ENCODE measurements at places on chromosomes 7 and 10.
A peak's percentile ranks its signal among the peaks of the same experiment; 100 is the strongest.

DNA sequence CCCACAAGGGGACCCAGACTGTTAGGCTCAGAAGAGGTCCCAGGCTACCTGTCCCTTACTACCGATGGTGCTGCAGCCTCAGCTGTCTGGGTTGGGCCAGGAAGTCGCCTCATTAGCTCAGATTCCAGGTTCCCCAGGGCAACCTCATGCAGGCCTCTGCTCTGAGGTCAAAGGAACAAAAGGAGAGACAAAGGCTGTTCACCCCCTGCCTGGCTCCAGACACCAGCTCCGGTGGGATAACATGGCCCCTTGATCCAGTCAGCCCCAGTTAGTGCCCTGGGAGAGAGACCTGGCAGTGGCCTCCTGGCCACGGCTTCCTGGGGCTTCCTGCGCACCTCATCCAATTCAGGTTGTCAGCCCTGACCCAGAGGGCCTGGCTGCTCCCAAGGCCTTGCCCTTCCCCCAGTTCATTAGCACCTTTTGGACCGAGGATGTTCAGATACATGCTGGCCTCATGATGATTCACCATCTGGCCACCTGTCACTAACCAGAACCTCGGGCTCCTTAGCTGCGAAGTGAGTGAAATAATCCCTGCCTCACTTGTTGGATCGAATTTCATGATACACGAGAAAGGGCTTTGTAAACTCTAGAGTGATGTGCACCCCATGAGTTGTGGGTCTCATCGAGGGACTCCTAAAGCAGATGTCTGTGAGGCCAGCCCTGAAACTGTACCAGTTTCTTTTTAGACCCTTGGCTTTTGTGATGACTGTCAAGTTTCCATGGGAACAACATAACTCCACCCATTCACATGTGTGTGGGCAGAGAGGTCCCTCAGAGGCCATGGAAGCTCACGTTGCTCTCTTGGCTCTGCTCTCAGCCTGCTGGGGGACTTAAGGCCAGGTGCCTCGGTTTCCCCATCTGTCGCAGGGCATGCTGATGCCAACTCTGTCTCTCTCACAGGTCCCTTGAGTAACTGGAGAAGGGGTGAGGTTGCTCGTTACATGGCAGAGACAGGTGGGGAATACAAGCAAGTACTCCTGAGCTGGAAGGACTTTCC is 79.5 kb upstream of the PCBD1 start:
- DNase-seq: no peak

DNA sequence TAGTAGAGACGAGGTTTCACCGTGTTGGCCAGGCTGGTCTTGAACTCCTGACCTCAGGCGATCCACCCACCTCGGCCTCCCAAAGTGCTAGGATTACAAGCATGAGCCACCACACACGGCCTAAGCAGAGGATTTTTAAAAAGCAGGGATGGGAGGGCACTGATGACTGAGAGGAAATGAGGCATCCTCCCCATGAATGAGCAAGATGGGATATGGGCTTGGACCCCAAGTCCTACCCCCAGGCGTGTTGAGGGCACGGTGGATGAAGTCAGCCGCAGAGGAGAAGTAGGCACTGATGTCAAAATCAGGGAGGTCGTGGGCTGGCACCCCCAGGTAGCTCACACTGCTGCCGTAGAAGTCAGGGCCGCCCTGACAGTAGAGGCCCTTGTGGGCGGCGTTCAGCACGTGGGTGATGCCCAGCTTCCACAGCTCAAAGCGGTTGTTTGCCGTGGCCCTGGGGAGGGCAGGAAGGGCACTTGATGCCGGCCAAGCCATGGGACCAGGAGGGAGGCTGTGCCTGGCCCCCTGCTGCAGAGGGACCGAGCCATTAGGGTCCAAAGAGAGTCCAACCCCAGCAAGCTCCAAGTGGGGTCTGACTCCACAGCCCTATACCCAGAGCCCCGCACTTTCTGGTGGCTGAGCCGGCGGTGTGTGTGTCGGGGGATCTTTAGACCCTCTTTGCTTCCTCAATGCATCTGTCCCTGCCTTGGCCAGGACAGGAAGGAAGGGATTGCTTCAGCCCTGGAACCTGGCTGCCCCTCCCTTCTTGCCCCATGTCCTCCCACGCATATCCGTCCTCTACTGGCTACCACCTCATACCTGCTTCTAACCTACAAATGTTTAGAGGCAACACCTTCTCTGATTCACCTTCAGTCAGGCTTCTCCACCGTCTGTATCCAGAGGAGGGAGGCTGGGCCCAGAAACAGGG is 3.4 kb upstream of the SAMD8 start:
- no peak for DNase-seq

GRCh38 chr7:30276203-30276900 is 8.0 kb upstream of the ZNRF2 start:
- DNase-seq: peak; percentile 66

GRCh38 chr10:6755781-6756460 is 175.8 kb upstream of the PRKCQ start:
- DNase-seq: peak; percentile 71

DNA sequence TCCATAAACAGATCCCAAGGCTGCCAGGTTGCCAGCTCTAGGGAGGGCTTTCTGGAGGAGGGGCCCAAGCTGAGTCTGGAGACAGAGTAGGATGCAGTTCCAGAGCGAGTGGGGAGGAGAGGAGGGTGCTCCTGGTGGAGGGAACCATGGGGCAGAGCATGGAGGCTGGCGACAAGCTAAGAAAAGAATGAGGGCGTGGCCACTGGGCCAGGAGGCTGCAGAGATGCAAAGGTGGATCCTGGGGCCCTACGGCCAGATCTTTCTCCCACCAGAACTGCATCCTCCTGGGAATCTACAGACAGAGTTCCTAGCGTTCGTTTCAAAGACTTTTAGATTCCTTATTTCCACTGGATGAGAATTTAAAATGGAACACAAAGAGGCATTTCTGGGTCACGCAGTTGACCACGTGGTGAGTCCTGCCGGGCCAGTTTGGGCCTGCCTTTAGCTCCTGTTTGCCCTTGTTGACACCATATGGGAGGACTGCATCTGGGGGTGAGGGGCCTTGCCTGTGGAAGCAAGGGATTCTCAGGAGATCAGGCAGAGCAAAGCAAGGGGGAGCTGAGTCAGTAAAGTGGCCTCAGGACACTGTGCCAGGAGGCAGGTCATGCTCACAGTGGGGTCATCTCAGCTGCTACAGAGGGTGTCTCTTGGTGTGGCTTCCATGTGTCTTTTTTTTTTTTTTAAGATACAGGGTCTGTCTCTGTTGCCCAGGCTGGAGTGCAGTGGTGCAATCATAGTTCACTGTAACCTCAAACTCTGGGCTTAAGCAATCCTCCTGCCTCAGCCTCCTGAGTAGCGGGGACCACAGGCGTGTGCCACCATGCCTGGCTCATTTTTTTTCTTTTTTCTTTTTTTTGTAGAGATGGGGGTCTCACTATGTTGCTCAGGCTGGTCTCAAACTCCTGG is 137.8 kb downstream of the SH3PXD2A start:
- DNase-seq: no peak

- no peak for DNase-seq
Measured at GRCh38 chr10:62183442-62183841, 85.2 kb downstream of the RTKN2 start.

DNA sequence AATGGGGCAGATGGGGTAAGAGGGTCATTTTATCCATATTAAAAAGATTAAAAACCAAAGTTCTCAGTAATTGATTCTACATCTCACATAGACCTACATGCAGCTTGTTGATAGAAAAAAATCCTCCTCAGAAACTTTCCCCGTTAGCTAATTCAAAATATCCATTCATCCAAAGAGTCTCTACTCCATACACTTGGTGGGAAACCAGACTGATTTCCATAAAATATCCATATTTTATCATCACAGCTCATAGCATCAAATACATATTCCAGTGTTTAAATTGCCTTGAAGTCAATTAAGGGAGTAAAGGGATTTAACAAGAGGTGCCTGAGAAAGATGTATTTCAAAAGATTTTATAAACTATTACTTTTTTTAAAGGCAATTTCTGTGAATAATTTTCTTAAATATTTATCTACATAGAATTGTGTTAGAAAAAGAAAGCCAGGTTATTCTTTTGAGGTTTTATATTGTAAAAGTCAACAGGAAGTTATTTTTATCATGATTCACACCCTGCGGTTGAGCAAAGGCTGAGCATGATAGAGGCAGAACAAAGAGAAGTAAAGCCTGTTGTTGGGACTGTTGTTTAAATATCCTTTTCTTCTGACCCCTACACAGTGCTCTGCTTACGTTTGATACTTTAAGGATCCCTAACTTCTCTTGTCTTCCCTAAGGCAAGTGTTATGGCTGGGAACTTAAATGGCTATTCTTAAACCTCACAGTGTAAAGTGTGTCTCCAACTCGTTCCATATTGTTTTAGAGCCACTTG is 266.7 kb downstream of the PRKG1 start:
- DNase-seq: no peak

DNA sequence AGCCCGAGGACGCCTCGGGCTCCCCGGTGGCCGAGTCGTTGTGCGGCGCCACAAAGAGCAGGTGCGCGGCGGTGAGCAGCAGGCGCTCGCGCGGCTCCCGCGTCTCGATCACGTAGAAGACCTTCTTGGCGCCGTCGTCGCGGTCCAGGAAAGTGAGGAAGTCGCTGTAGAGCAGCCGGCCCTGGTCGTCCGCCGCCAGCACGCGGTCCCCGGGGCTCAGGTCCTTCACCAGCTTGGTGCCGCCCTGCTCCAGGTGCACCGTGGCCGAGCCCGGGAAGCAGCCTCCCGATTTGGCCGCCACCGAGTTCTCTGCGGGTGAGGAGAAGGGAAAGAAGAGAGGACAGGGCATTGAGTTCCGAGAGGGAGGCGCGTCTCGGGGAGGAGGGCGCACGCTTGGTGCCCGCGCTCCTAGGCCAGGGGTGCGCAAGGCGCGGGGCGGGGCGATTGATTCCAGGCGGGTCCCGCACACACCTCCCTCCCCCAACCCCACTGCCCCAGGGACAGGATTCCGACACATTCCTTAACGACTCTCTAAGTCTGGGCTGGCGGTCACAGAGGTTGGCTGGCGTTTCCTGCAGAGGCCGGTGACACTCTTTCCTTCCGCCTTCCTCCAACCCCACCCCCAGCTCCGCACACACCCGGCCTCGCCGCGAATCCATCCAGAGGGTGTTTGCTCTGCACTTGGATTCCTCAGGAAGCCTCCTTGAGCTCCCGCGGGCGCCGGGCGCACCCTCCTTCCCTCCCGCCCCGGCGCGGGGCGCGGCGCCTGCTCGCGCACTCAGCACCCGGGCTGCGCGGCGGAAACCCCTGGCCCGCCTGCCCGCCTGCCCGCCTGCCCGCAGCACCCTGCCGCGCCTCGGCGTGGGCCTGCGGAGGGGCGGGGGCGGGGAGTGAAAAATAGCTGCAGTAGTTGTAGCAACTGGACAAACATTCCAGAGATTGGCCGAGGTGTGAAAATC is 8.6 kb downstream of the SHH start:
- DNase-seq: peak; percentile 60

DNA sequence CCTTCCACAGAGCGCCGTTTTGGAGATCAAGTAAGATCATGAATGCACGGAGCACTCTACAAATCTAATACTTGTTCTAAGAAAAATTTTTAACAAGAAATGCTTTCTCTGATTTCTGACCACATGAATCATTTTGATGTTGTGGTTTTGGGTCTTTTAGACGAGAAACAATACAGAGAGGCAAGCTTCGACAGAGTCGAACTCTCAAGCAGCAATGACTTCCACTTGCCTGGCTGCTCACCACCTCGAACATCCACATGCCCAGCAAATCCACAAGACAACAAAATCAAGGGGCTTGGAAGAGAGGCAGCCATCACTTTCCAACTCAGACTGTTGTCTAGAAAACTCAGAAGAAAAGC is 69.4 kb upstream of the GSDME start:
- DNase-seq: no peak

GRCh38 chr7:9488555-9488954 is 1055.1 kb downstream of the NXPH1 start:
- no peak for DNase-seq

DNA sequence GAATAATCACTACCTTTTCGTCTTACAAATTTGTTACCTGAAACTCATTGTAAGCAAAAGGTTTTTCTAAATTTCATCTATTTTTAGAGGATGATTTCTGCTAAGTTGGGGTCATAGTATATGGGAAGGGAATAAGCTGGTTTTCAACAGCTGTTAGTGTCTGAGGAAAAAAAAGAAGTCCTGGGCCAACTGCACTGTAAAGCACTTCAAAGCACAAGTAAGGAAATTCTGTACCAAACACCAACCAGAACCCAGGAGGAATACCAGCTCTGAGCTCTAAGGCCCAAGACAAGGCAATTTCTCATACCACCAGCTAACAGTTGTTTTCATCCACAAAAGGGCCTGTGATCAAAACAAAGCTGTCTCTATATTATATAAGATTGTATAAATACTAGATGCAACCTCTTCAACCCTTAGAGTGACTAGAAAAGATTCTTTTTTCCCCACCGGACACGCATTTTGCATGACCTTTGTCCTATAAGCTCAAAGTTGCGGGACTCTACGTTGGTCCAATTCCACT is 6.1 kb upstream of the MEOX2 start:
- DNase-seq: no peak

DNA sequence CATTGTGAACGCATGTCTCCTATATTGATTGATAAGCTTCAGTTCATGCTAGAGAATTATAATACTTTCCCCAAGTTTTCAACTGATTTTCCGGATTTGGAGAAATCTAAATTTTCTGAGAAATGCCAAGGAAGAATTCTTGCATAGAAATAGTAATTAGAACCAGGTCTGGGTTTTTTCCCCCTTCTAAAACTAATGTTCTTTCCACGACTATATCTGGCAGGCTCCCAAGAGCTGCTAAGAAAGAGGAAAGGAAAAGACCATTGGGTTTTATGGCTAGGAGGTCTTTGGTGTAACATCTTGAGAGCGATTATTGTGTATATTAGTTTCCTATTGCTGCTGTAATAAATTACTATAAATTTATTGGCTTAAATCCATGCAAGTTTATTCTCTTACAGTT is 71.8 kb upstream of the CACNB2 start:
- no peak for DNase-seq

DNA sequence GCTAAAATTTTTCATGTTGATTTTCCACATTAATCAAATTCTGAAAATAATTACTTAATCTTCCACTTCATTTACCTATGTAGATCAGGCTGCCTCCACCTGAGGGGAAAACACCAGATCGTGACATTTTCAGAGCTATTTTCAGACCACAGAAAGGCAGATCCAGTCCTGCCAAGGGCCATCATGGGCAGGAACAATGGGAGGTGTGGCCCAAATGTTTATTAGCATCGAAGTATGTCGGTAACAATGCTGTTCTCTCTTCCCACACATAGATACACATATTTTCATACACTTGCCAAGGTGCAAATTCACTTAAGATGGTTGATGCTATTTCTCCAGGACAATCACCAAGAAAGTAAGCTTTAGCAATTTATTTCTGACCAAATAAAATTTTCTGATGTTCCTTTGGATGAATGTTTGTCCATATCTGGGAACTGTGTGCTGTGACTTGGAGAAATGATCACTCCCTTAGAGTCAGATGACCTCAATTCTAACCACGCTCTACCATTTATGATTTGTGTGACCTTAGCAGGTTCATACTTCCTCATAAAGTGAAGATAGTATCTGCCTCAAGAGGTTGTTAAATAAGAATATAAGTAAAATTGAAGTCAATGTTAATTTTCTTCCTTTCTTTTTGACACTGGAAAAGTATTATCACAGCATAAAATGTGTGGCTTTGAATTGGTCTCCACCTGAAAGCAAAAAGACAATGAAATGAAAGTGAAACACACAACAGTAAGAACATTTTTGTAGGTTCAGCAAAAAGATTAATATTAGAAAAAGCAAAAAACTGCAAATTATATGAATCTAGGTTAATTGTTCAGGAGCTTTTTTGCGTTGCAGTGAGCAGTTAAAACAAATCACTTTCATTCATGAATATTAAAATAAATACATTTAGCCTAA is 310.4 kb upstream of the PHF14 start:
- no peak for DNase-seq
